Left ventricle myocardium superior (tissue), 1 donor: ENCODE measurements at places on chromosomes 12 and 14. TPM values are rescaled to one million over a fixed set of nuclear protein-coding genes. Genes with fewer than 3 reads are reported as not detected.

DNA sequence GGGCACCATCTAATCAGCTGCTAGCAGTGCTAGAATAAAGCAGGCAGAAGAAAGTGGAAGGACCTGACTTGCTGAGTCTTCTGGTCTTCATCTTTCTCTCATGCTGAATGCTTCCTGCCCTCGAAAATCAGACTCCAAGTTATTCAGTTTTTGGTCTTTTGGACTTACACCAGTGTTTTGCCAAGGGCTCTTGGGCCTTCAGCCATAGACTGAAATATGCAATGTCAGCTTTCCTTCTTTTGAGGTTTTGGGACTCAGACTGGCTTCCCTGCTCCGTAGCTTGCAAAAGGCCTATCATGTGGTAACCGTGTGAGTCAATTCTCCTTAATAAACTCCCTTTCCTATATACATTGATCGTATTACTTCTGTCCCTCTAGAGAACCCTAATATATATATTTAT lies 159.3 kb downstream of the SLCO1B3 start:
- no peak for DNase-seq

DNA sequence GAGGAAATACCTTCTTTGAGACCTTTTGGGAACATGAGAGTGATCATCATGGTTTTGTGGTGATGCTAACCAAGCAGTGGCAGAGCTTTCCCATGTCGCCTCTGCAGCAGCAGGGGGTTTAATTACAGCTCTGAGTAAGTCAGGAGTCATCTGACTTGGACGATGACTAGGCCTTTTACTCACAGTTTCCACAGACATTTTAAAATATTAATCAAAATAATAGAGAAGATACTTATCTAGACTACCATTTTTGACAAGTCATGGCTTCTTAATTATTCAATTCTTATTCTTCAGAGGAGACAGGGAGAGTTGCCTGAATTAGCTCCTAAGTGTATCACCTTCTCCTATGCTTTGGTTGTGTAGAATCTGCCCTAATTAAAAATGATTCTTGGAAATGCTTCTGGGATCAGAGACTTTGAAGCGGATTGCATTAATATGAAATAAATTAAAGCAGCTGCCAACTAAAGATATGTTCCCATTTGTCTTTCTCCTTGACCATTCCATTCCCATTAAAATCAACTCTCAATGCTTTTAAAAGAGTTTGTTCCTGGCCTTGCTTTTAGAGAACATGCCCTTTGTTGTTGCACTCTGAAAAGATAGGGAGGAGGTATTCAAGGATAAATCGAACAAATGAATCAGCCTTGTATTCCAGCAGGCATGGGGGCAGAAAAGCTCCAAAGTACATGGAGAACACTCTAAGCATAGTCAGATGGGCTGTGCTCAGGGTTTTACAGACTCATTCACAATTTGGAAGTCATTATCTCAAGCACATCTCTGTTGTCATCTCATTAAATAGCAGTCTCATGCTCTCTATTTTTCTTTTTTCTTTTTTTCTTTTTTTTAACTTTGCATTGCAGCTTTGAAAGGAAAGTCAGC lies 7.7 kb upstream of the IFNG-AS1 start:
- DNase-seq: no peak

- no peak for DNase-seq
Measured at GRCh38 chr12:31201382-31201781, 124.6 kb downstream of the SINHCAF start.

DNA sequence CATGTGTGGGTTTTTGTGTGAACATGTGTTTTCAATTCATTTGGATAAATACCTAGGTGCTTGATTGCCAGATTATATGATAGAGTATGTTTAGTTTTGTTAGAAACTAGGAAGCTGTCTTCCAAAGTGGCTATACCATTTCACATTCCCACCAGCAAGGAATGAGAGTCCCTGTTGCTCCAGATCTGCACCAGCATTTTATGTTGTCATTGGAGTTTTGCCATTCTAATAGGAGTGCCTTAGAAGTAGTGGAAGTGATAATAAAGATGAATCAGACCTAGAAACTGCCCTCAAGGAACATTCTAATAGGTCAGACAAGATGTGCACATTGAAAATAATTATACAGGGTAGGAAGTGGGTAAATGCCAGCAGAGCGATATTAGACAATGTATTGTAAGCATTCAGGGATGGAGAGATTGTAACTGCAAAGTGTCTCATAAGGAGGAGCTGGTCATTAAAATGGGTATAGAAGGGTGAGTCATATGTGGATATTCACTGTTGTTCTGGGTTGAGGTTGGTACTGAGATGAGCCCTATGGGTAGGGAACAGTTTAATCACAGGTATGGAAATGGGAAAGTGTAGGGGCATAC lies 71.4 kb downstream of the MNAT1 start:
- no peak for DNase-seq

- no peak for DNase-seq
Measured at GRCh38 chr12:88558340-88558867, 21.9 kb downstream of the KITLG start.

TTC9 gene
- 0.67 TPM for total RNA-seq

POTEM gene
- total RNA-seq: not detected
